ENCODE measurements at places on chromosomes 7 and 10.
A peak's percentile ranks its signal among the peaks of the same experiment; 100 is the strongest.

DNA sequence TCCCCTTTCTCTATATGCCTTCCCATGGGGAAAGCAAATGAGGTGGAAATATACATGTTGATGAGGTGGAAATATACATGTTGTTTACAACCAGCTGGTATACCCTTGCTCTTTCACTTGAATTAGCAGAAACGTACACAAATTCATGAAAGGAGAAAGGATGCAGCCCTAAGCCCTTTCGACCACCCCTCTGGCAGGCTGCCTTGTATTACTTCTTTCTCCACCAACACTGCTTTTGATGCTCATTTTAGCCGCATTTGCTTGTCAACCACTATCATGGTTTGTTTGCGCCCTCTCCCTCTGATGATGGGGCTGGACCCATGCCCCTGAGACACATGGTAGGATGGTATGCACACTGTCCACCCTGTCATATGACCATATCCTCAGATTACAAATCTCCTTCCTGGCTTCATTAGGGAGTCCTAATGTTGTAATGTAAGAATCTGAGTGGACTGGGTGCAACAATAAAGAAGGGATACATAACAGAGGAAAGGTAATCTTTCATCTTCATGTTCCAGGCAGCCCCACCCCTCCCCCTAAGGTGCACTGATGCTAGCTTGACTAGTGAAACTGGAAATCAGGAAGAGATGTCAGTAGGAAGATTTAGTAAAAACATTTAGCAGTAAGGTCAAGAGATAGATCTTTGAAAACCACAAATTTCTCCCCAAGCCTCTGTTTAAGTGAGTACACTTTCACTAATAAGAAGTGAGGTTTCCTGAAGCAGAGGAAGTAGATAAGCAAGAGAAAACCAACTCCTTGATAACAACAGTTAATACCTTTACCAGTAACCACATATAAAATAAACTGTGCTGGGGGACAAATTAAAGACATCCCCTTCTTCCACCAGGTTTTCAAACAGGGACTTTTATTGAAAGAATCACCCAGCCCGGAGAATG lies 536.8 kb upstream of the NRP1 start:
- DNase-seq = no peak

DNA sequence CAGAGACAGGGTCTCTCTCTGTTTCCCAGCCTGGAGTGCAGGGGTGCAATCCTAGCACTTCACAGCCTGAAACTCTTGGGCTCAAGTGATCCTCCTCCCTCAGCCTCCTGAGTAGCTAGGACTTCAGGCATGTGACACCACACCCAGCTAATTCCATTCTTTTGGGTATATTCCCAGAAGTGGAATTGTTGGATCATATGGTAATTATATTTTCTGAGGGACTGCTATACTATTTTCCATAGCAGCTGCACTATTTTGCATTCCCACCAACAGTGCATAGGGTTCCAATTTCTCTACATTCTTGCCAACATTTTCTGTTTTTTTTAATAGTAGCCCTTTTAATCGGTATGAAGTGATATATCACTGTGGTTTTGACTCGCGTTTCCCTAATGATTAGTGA lies 30.0 kb upstream of the RAB11FIP2 start:
- no peak for DNase-seq

- DNase-seq = no peak
Measured at GRCh38 chr7:75653651-75654050, 85.1 kb downstream of the HIP1 start.

- no peak for DNase-seq
Measured at GRCh38 chr7:108973075-108973474, 403.4 kb downstream of the DNAJB9 start.

GRCh38 chr10:3139216-3139910 lies 33.2 kb downstream of the PITRM1 start:
- no peak for DNase-seq

- no peak for DNase-seq
Measured at GRCh38 chr10:12873172-12873571, 128.3 kb downstream of the CCDC3 start.

GRCh38 chr7:37432281-37432920 lies 16.3 kb downstream of the ELMO1 start:
- no peak for DNase-seq

DNA sequence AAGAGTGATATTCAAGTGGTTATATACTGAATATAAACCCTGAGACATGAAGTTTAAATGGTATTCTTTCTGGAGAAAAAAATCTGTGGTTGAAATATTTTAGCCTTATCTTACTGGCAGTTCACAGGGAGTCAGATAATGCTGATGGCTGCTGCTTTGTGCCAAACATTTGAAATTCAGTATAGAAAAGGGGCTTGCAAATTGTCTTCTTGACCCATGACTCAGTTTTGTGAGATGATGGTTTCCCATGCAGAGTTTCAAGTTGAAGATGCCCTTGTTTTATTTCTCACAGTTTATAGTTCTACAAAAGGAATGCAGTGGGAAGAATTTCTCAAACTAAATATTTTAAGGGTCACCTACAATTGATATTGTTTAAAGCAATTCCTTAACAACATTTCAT lies 251.1 kb upstream of the MEOX2 start:
- DNase-seq = no peak

- no peak for DNase-seq
Measured at GRCh38 chr10:47277352-47278151, 22.4 kb upstream of the GDF10 start.

DNA sequence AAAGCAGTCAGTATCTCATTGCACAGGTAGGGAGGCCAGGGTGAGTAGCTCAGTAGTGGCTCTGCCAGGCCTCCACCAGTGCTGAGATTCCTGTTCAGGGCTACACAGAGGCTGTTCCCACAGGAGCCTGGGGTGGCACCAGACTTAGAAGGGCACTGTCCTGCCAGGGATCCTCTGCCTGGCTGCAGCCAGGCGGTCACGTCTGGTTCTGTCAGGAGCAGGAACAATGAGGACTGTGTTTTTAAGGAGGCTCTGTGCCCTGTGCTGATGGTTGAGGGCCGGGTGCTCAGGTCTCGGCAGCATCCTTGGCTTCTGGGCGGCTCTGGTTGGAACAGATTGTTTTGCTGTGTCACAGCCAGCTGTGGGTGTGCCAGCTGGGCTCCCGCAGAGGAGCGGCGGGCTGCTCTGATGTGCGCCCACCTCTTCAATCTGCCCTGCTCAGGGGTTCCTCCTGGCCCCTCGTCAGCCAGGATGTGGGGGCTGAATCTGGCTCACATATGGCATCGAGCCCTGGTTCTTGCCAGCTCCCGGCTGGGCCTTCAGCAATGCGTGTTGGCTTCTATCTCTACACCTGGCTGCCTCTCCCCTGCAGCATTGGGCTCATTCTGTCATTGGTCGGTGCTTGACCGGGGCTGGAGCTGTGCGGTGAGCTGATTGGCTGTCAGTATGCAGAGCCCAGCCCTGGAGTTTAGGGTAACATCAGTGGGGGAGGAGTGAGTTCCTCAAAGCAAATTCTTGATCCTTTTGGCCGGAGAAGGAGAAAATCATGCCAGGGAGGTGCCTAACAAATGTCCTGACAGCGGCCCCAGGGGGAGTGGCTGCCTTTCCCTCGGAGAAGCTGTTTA lies 41.2 kb downstream of the TACR2 start:
- DNase-seq = peak; percentile 12

DNA sequence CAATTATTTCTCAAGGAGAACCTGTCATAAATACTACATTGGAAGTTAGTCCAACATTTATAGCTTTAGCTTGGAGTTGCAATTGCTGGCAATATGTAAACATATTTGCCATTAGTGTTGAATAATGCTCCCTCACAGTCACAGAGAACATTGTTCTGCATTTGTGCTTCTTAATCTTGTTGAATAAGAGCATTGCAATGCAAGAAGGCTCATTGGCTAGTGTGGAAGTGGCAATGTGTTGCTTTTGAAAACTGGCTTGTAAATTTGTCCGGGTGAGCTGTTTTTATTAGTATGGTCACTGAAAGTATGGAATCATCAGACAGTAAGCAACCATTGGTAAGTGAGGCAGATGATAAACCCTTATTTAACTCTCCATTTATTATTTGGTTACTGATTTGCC lies 47.7 kb upstream of the MBL2 start:
- DNase-seq = no peak

DNA sequence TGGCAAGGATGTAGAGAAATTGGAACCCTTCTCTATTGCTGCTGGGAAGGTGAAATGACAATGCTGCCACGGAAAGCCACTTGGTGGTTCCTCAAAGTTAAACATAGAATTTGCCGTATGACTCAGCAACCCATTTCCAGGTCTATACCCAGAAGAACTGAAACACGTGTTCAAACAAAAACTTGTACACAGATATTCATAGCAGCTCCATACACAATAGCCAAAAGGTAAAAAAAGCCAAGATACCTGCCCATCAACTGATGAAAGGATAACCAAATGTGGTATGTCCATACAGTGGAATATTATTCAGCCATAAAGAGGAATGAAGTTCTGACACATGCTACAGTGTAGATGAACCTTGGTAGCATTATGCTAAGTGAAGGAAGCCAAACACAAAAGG lies 39.1 kb downstream of the LHPP start:
- DNase-seq = no peak

GRCh38 chr7:44306606-44307005 lies 18.8 kb downstream of the CAMK2B start:
- no peak for DNase-seq

DNA sequence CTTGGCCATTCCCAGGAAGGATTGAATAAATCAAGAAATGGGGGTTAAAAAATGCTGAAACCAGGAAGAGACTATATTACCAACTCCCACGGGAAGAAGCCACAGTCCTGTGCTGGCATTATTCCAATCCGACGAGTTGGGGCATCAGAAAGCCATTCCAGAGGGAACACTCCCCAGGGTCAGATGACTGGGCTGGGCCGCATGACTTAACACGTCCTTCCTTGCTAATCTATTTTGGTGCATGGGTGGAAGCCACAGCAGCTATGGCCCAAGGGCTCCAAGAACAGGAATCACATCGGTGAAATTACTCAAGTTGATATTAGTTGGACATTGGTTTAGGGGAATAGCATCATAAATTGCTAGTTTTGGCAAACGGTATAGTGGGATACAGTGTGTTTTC lies 592.9 kb upstream of the NRP1 start:
- DNase-seq = no peak

GRCh38 chr7:38374507-38374906 lies 101.1 kb upstream of the TARP start:
- DNase-seq = no peak

DNA sequence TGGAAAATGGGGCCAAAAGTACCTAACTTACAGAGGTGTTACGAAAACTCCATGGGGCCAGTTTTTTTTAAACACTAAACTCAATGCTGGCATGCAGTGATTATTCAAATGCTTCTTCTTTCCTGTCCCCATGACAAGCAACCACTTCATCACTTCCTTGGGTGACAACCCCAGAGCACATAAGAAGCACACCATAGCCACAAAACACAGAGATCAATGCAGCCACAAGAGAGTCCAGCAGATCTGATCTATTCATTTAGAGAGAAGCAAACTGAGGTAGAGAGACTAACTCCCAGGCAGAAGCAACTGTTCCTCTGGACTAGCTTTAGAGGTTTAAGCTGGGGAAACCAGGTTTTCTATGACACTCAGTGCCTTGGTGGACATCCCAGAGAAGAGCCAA lies 180.0 kb downstream of the GRID1 start:
- no peak for DNase-seq

DNA sequence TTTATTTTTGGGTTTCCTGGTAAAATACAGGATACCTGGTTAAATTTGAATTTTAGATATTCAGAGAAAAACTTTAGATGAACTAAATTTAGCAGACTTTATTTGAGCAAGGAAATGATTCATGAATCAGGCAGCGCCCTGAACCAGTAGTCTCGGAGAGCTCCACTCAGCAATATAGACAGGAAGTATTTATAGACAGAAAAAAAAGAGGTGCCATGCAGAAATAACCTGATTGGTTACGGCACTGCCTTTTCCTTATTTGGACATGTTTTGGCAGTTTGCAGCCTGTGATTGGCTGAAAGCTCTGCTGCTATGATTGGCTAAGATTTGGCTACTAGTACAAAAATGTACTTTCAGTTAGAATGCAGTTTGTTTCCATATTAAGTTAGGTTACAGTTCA lies 198.3 kb upstream of the DKK1 start:
- DNase-seq = no peak

GRCh38 chr10:117619707-117620405 lies 77.3 kb downstream of the EMX2 start:
- DNase-seq = no peak

DNA sequence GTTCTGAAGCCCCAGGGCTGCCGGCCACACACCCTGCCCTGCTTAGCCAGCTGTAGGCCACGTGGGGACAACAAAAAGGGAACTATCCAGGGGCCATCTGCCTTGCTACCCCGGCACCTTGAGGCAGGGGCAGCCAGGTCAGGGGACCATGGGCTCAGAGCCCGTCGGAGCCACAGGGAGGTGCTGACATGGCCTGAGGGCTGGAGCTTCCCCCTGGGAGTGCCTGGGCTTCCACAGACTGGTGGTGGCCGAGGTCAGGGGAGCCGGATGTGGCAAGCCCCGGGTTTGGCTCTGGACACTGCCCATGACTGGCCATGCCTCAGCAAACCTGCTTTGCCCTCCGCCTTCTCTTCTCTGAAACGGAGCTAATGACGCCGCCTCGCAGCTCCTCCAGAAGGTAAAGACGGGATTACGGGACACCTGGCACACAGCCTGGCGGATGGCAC lies 178.5 kb downstream of the EBF3 start:
- no peak for DNase-seq

GRCh38 chr7:120927454-120928103 lies 23.0 kb upstream of the ING3 start:
- no peak for DNase-seq

DNA sequence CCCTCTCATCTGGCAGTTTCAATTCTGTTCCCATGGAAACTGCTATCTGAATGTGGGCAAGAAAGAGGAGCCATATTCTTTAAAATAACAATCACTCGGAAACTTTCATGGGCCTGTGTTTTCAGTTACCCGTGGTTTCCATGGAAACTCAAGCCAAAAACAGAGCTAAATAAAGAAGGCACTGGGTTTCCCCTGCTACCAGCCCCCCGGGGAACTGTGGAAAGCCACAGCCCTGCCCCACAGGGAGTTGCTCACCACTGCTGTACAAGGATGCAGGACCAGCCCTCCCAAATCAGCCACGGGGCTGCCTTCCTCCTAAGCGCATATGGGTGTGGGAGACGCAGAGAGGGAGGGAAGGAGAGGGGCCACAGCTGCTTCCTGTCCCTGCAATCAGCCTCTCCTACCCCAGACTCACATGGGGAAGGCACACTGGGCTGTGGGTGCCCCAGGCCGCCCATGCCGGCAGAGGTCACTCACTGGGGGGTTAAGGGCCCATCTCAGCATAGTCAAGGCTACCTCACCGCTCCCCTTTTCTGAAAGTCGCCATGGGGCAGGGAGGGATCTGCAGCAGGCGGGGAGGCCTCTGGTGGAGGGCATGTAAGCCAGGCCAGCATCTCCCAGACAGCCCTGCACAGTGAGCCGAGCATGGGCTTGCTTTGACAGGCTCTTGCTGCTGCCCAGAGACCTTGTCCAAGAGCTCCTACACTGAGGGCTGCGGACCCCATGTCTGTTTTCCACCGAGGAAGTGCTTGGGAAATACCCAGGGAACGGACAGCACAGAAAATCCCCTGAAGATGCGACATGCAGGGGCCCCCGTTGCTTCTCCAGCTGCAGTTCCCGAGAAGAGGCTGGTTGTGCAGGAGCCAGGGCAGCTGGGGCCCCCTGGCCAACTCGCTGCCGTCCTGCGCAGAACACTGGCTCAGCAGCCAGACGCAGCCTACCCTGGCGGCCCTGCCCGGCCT lies 157.3 kb upstream of the PPP2R2D start:
- no peak for DNase-seq

GRCh38 chr10:125795128-125795527 lies 19.5 kb upstream of the MMP21 start:
- peak; percentile 72 for DNase-seq
